ENCODE measurements at places on chromosomes 13 and 19.

DNA sequence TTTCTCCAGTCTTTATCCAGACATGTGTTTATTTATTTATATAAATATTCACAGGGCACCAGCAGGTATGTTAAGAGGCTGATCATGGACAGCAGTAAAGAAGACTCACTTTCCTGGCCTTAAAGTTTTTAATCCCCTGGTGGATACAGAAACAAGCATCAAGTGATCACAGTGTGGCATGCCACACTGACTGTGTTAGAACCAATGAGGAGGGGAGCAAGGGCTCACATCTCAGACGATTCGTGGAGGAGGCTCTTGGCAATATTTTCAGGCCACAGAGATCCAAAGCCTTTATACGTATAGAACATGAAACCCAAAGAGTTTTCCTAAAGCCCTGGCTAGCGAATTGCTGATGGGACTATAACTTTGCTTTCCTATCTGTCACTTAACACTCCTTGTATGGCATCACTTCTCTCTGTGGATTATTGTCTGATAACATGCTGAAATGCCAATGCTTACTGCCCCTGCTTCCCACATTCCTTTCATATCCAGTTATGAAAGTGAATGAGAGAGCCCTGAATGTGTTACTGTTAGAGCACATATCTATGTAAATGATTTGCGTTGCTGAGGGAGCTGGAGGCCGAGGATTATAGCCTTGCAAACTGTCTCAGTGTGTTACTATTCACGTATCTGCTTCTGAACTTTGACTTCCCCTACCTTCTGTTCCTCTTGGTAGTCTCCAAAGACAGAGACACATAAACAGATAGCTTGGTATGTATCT lies 37.6 kb downstream of the POLR1D start:
- no peak overlapping the region for H3K4me3 ChIP-seq
- H3K27ac ChIP-seq, result no peak overlapping the region
- no peaks in the 10 kb centered on the region for H3K27me3 ChIP-seq
- H3K36me3 ChIP-seq, result no peaks in the 10 kb centered on the region
- no peaks in the 10 kb centered on the region for H3K4me1 ChIP-seq

GRCh38 chr19:8146877-8147581 lies 2.4 kb downstream of the FBN3 start:
- DNase-seq, result no peak
- no peak overlapping the region for H3K4me3 ChIP-seq
- H3K27ac ChIP-seq, result no peak overlapping the region
- no peaks in the 10 kb centered on the region for H3K36me3 ChIP-seq
- peaks cover 6% of the 10 kb centered on the region for H3K27me3 ChIP-seq

- H3K27me3 ChIP-seq, result no peaks in the 10 kb centered on the region
- no peak overlapping the region for H3K4me3 ChIP-seq
- no peaks in the 10 kb centered on the region for H3K4me1 ChIP-seq
- no peak overlapping the region for H3K27ac ChIP-seq
- H3K36me3 ChIP-seq, result no peaks in the 10 kb centered on the region
- no peak for DNase-seq
Measured at GRCh38 chr13:113116206-113116800, 6.3 kb upstream of the F10 start.

- no peaks in the 10 kb centered on the region for H3K4me1 ChIP-seq
- no peak for DNase-seq
- H3K27me3 ChIP-seq, result peaks cover 10% of the 10 kb centered on the region
- no peak overlapping the region for H3K4me3 ChIP-seq
Measured at GRCh38 chr19:51644636-51645271, 1.9 kb downstream of the SIGLEC14 start.

DNA sequence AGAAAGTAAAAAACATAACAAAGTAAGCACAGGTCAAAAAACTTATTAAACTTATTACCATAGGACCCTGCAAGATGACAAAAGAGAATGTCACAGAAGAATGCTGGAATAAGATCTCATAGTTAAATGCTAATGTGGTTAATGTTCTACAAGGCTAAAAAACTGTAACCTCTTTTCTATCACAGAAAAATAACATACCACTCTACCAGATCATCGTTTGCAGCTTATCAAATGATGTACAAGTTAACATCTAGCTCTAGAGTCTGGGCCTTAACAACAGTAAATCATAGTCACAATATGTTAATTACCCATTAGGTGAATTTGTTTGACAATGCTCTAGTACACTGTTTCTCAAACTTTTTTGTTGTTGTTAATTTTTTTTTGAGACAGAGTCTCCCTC lies 53.0 kb downstream of the NUFIP1 start:
- H3K4me1 ChIP-seq, result no peaks in the 10 kb centered on the region
- H3K27ac ChIP-seq, result no peak overlapping the region
- no peak overlapping the region for H3K4me3 ChIP-seq
- H3K27me3 ChIP-seq, result no peaks in the 10 kb centered on the region

DNA sequence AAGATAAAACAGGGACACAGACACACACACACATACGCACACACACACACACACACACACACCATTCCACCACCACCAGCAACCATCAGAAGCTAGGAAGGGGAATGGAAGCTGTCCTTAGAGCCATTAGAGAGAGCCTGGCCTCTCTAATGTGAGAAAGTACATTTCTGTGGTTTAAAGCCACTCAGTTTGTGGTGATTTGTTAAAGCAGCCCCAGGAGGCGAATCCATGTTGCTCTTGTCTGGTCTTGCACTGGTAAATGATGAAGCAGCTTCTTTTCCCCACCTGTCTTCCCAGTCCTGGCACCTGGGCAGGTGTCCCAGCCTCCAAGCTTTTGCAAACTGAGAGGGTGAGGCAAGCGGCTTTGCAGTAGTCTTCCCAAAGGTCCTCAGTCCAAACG lies 118.9 kb upstream of the KL start:
- no peak for DNase-seq
- H3K36me3 ChIP-seq, result no peaks in the 10 kb centered on the region
- no peaks in the 10 kb centered on the region for H3K27me3 ChIP-seq
- H3K27ac ChIP-seq, result no peak overlapping the region

- H3K27ac ChIP-seq, result peak overlapping the region; percentile 95
- DNase-seq, result no peak
- H3K36me3 ChIP-seq, result peaks cover 14% of the 10 kb centered on the region
Measured at GRCh38 chr19:41297628-41298347, 12.2 kb upstream of the CCDC97 start.

DNA sequence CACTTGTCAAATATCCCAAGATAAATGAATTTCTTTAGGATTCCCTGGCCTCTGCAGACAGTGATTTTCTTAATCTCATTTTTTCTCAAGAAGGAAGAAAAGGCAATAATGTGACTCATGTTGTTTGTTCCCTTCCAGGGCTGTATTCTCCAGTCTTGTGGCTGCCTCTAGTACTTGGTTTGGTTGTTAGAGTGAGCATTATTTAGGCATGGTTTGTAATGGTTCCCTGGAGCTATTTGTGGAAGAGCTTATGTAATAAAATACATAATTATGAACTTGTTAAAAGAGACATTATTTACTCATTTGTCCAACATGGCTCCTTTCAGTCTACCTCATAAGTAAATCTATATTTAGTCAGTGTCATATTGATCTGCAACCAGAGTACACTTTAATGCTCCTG lies 270.4 kb downstream of the DCT start:
- no peaks in the 10 kb centered on the region for H3K4me1 ChIP-seq
- no peaks in the 10 kb centered on the region for H3K27me3 ChIP-seq
- H3K36me3 ChIP-seq, result no peaks in the 10 kb centered on the region
- no peak overlapping the region for H3K27ac ChIP-seq

DNA sequence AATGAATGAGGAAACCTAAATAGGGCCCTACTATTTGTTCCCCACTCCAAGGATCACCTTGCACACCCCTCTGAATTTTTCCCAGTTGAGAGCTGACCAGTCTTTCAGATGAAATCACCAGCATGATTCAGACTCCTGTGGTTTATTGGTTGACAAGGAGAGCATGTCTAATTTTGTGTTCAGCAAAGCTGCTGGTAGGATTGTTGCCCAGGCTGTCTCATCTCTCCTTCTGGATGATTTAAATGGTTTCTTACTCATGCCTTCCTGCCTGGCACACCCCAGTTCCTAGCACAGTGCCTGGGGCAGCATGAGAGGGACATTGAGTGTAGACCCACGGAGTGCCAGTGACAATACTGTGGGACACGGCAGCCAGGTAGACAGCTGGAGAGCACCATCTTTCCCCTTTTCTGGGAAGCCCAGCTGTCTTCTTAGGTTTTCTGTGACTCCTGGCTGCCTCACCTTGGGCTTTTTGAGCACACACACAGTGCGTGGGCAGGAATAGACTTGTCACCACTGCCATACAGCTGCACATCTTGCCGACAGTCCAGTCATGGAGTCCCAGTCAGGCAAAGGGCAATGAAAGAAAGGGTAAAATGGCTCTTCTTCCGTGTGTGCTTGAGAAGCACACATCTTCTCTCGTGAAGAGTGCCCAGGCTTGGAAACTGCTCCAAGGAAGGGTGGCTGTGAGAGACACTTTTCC lies 12.3 kb downstream of the FGF9 start:
- no peak overlapping the region for H3K27ac ChIP-seq
- H3K36me3 ChIP-seq, result no peaks in the 10 kb centered on the region
- no peak overlapping the region for H3K4me3 ChIP-seq
- H3K4me1 ChIP-seq, result no peaks in the 10 kb centered on the region

DNA sequence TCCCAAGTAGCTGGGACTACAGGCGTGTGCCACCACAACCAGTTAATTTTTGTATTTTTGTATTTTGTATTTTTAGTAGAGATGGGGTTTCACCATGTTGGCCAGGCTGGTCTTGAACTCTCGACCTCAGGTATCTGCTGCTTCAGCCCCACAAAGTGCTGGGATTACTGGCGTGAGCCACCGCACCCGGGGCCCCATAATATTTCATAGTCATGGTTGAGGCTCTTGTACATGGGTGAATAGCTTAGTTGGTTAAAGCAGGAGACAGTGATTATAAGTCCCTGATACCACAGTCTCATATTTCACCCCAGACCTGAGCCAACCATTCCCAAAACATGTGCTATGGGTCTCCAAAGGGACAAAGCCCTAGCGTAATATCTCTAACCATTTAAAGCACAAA lies 26.1 kb downstream of the MBNL2 start:
- DNase-seq, result no peak
- H3K4me1 ChIP-seq, result peaks cover 20% of the 10 kb centered on the region
- no peak overlapping the region for H3K4me3 ChIP-seq
- H3K36me3 ChIP-seq, result no peaks in the 10 kb centered on the region

- H3K27ac ChIP-seq, result no peak overlapping the region
- H3K4me3 ChIP-seq, result no peak overlapping the region
- DNase-seq, result no peak
- no peaks in the 10 kb centered on the region for H3K4me1 ChIP-seq
Measured at GRCh38 chr19:18951721-18952281, 10.8 kb upstream of the HOMER3 start.

GRCh38 chr13:100364591-100364990 lies 224.0 kb downstream of the GGACT start:
- H3K4me3 ChIP-seq, result no peak overlapping the region
- no peak for DNase-seq
- no peak overlapping the region for H3K27ac ChIP-seq
- no peaks in the 10 kb centered on the region for H3K27me3 ChIP-seq
- no peaks in the 10 kb centered on the region for H3K4me1 ChIP-seq
- no peaks in the 10 kb centered on the region for H3K36me3 ChIP-seq

DNA sequence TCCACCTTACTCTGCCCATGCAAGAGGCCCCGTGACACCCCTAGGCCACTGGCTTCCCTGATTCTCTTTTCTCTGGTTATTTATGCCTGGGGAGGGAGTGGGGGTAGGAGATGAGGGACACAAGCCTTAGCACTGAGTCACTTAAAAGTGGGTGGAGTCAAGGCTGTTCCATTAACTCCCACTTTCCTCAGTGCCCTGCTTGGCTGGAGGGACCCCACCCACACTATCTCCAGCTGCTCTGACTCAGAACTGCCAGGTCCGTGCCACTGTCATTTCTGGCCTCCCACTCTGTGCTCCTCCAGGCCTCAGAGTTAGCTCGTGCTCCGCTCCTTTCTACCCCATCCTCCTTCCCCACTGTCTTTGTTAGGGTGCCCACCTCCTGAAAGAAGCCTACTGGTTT lies 113.4 kb upstream of the UQCRFS1 start:
- no peak for DNase-seq
- H3K36me3 ChIP-seq, result no peaks in the 10 kb centered on the region
- H3K27ac ChIP-seq, result no peak overlapping the region
- H3K4me1 ChIP-seq, result no peaks in the 10 kb centered on the region
- no peak overlapping the region for H3K4me3 ChIP-seq
- no peaks in the 10 kb centered on the region for H3K27me3 ChIP-seq

DNA sequence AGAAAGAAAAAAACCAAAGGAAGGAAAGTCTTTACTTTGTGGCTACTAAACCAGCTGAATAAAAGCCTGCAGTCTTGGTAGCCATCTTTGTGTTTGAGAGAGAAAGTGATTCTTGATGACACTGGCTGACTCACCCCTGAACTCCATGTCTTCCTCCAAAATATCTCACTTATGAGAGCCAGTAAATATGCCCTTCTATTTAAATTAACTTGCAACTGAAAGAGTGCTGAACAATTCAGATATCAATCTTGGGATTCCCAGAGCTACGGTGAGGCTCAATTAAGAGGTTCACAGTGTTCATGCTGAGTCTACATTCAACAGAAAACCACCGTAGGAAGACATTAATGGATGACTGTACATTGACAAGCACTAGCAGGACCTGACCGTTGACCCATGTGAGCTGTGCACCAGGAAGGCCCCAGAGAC lies 57.9 kb downstream of the KCTD12 start:
- H3K4me3 ChIP-seq, result no peak overlapping the region
- peak overlapping the region; percentile 77 for H3K27ac ChIP-seq
- DNase-seq, result no peak
- no peaks in the 10 kb centered on the region for H3K27me3 ChIP-seq
- H3K36me3 ChIP-seq, result no peaks in the 10 kb centered on the region

DNA sequence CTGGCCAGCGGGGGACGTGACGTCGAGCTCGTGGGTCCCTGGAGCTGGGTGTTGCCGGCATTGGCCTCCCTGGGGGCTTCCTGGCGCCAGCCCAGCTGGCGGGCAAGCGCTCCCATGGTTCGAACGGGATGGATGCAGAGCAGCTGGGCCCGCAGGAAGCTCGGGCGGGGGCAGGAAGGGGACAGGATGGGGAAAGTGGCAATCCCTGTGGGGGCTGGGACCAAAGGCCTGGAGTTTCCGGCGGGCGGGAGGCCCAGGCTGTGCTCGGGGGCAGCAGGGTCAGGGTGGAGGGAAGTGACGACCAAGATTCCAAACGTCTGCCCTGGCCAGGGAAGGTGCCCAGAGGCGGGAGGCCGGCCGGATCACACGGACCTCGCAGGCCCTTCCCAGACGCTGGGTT lies 19.3 kb downstream of the PALM start:
- no peaks in the 10 kb centered on the region for H3K4me1 ChIP-seq
- no peak overlapping the region for H3K4me3 ChIP-seq
- H3K27me3 ChIP-seq, result no peaks in the 10 kb centered on the region
- no peak for DNase-seq

- H3K4me1 ChIP-seq, result peaks cover 14% of the 10 kb centered on the region
- no peaks in the 10 kb centered on the region for H3K27me3 ChIP-seq
- no peak overlapping the region for H3K27ac ChIP-seq
- no peak overlapping the region for H3K4me3 ChIP-seq
Measured at GRCh38 chr19:18468517-18468916, 30.6 kb upstream of the ISYNA1 start.
